ENCODE measurements at places on chromosomes 3 and 15.

DNA sequence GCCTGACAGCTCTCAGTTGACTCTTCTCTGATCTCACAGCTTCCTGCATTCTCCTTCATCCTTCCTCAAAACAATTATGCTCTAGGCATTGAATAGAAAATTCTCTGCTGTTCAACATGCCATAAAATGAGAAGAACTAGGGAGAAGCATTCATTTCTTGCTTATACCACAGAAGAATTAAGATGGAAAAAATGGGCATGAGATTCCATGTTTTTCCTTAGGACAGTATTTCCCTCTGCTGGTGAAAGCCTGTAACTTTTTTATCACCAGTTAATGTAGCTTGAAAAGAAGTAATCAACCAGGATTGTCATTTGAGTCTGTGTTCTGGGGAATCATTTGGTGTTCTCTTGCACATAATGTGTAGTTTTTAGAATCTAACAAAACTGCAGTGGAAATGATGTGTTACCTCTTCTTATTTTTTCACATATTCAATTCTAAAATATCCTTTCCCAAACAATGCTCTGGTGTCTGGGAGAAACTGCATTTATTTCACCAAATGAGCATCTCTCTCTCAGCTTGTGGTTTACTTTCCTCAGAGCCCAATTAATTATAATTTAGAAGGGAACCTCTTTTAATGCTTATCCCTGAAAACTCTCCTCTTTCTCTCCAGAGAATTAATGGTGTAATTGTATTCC is 92.8 kb upstream of the DCBLD2 start:
- DNase-seq: no peak

GRCh38 chr3:98733812-98734281 is 29.3 kb upstream of the ST3GAL6 start:
- DNase-seq: no peak

DNA sequence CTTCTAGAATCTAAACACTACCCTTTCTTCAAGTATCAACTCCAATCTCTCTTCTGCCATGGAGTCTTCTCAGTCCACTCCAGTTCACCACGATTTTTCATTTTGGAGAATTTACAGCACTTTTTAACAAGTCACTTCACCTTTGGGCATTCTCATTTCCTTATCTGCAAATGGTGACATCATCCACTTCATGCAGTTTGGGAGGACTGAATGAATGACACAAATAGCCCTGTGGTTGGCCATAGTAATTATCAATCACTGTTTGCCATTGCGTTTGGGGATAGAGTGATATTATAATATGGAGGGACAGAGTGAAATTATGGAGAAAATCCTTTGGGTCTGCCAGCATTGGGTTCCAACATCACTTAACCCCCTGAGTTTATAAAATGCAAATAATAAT is 38.0 kb upstream of the TM4SF1 start:
- no peak for DNase-seq

DNA sequence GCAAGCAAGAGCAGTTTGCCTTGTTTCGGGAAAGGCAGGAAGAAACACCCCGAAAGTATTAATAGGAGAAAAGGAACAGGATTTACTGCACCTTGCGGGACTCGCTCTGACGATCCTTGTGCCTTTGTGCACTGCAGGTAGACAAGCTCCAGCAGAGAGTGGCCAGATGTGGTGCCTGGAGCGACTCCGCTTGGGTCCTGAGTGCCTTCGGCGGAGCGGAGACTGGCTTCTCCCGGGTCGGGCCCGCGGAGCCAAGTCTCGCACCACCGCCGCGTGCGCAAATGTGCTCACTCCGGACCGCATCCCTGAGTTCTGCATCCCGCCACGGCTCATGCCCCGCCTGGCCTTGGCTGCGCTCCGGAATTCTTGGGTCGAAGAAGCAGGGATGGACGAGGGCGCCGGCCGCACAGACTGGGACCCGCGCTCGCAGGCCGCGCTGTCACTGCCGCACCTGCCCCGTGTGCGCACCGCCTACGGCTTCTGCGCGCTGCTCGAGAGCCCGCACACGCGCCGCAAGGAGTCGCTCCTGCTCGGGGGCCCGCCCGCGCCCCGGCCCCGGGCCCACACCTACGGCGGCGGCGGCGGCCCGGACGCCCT is 769 bp downstream of the C2CD4A start:
- DNase-seq: no peak

- no peak for DNase-seq
These were observed 37.3 kb downstream of the CACNA1D start for GRCh38 chr3:53531749-53532148.

- no peak for DNase-seq
These were observed 45.6 kb downstream of the NMD3 start for GRCh38 chr3:161266731-161267150.

DNA sequence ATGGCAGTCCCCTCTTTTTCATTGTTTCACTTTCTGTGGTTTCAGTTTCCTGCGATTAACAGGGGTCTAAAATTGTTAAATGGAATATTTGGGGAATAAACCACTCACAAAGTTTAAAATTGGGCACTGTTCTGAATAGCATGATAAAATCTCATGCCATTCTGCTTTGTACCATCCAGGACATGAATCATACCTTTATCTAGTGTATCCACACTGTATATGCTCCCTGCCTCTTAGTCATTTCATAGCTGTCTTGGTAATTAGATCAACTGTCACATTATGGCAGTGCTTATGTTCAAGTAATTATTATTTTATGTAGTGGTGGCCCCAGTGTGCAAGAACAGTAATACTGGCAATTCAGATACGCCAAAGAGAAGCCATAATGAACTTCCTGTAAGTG is 734.5 kb downstream of the ZPLD1 start:
- DNase-seq: no peak

DNA sequence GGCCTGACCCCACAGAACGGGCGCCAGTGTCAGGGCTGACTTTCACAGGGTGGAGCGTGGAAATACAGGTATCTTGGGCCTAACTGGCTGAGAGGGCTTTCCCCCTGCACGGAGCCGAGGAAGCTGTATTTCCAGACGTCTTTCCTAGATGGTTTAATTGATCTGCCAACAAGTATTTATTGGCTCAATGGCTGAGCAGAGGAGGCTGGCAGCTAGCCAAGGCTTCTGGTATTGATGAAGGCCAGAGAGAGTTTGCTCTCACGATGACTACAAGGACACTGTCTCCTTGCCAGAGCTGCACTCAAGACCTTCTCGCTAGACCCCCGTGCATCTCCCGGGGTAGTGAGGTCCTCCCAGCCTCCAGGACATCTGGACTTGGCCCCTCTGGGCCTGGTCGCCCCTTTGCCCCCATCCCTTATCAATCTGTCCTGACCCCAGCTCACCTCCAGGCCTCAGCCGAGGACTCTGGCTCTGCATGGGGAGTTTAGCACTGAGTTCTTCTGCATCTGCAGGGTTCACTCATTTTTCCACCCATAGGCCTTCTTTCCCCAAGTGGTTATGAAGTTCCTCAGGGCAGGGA is 20.6 kb downstream of the SPSB4 start:
- no peak for DNase-seq

- DNase-seq: no peak
These were observed 54.4 kb downstream of the ADCY5 start for GRCh38 chr3:123394391-123395020.
